ENCODE measurements at places on chromosomes 16 and 17. TPM values are rescaled to one million over a fixed set of nuclear protein-coding genes. Genes with fewer than 3 reads are reported as not detected.
A peak's percentile ranks its signal among the peaks of the same experiment; 100 is the strongest.

DNA sequence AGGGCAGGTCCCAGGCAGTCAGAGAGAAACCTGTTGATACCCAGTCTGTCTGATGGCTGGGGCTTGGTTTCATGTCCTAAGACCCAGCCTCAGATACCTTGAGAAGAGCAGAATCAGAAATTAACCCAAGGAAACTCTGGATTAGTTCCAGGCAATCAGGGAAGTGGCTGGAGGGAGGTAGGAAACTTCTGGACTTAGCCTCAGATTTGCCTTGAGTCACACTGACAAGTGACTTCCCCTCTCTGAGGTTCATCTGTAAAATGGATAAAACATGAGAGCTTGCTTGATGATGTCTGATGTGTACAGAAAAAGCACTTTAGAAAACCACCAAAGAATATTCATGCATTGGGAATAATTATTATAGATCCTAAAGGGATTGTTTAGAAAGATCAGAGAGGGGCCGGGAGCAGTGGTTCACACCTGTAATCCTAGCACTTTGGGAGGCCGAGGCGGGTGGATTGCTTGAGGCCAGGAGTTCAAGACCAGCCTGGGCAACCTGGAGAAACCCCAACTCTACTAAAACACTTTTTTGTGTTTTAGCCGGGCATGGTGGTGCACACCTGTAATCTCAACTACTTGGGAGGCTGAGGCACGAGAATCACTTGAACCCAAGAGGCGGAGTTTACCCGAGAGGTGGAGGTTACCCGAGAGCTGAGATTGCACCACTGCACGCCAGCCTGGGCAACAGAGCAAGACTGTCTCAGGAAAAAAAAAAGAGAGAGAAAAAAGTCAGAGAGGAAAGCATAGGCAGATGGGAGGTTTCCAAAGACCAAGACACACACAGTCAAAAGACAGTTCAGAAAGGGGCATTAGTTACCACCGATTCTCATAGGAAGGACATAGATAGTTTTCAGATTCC lies 3.8 kb downstream of the CIITA start:
- no peak for DNase-seq

The COX11 gene
- total RNA-seq, result 71.6 TPM

- DNase-seq, result no peak
Observed at GRCh38 chr16:47198180-47198575, 54.4 kb upstream of the NETO2 start.

DNA sequence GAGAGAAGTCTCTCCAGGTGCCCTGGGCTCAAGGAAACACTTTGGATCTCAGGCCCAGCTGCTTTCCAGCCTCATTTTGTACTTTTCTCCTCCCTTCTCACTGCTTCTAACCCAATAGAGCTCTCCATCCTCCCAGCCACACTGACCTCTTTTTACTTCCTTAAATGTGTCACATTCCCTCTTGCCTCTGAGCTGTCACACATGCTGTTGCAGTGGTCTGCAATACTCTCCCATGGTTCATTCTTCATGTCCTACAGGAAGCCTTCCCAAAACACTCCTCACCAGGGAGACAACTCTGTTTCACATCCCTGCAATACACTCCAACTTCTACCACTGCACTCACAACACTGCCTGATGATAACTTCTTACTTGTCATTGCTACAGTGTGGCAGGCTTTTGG lies 242.1 kb upstream of the DYNLRB2 start:
- DNase-seq, result no peak

- peak; percentile 49 for DNase-seq
Observed at GRCh38 chr17:82065193-82065637, 389 bp downstream of the DUS1L start.

- peak; percentile 87 for DNase-seq
Observed at GRCh38 chr17:44086364-44087311, 16.1 kb downstream of the G6PC3 start.

DNA sequence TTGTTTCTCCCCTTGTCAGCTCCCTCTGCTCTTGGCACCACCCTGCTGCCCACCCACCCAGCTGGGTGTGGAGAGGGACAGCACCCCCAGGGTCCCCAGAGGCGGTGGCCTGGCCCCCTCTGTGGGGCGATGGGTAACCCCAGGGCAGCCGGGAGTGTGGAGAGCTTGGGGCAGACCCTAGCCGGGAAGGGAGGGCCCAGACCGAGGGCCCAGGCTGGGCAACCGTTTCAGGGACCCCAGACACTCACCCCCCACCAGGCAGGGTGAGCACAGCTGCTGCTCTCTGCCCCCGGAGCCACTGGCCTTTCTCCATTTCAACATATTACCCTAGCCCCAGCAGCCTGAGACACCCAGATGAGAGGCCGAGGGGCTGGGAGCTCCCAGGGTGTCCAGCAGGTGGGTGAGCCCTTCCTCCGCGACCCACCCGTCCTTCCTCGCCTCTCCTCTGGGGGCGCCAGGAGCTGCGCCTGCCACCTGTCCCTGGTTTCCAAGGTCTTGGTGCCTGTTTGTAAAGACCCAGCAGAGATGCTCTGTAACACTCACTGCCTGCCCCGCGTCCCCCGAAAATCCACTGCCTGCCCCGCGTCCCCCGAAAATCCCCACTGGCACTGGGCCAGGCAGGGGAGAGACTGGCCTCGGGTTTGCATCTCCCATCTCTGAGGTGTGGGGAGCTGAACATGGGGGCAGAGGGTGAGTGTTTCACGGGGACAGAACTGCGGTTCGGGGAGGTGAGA lies 45.4 kb downstream of the BAHCC1 start:
- peak; percentile 44 for DNase-seq

The KCTD13 gene
- total RNA-seq, result 4.2 TPM

DNA sequence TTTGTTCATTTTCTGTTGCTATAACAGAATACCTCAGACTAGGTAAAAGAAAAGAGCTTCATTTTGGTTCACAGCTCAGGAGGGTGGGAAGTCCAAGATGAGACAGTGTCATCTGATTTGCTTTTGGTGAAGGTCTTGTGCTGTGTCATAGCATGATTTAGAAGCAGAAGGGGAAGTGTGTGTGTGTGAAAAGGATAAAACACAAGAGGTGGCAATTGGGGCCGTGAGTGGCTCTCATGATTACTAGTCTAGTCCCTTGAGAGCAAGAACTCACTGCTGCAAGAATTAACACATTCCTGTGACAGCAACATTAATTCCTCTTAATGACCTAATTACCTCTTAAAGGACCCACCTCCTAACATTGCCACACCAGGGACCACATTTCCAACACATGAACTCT lies 8.3 kb downstream of the SLC35G3 start:
- no peak for DNase-seq

- no peak for DNase-seq
Observed at GRCh38 chr16:50944436-50944835, 202.6 kb downstream of the CYLD start.

GRCh38 chr16:50741225-50741780 lies 583 bp upstream of the CYLD start:
- DNase-seq, result no peak

DNA sequence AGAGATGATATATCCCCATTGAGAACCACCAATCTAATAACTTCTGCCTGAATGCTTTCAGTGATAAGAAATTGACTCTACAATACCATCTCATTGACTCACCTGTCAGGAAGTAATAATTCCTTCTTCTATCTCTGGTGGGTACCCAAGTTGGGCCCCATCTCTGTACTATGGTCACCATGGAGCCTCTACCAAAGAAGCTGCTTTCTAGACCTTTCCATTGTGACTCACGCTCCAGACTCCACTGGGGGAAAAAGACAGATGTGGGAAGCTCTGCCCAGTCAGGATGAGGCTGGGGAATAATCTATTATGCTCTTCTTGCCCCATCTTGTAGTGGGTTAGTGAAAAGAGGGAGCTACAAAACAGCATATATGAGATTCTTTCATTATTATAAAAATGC lies 100.4 kb downstream of the COPRS start:
- no peak for DNase-seq

The MT1F gene
- 0.51 TPM for total RNA-seq

DNA sequence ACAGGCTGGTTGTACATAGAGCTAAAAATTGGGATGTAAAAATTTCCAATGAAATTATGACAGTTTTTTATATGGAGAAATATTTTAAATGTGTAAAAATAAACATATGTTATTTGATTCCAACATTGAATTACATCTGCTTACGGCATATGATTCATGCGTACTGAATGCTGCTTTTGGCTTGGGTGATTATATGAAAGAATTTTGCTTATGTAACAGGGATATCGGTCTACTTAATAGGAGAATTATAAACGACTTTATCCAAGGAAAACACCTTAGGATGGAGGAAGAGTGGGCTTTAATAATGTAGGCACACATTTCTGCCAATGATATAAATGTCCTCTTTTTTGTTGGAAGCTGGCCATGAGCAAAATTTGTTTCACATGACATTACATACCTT lies 197.3 kb upstream of the GOT2 start:
- no peak for DNase-seq

- DNase-seq, result no peak
Observed at GRCh38 chr16:19285431-19285830, at the start of gene CLEC19A. TSS of gene CLEC19A (plus strand) at chr16:19285731. CDS start at chr16:19285852, 121 bp downstream.

- DNase-seq, result no peak
Observed at GRCh38 chr17:63847525-63848249, 5.2 kb upstream of the SMARCD2 start.

GRCh38 chr16:30088832-30089624 lies 2.7 kb downstream of the TBX6 start:
- no peak for DNase-seq

GRCh38 chr16:55901566-55902217 lies 26.5 kb upstream of the CES5A start:
- no peak for DNase-seq

GRCh38 chr17:17129466-17129865 lies 76.7 kb downstream of the PLD6 start:
- no peak for DNase-seq

GRCh38 chr16:84331998-84332780 lies 36.1 kb upstream of the ATP2C2 start:
- DNase-seq, result no peak

The SMIM5 gene
- not detected for total RNA-seq

The CDYL2 gene
- 19.8 TPM for total RNA-seq

The PRKCB gene
- not detected for total RNA-seq

GRCh38 chr16:16830973-16831372 lies 452.0 kb downstream of the NPIPA7 start:
- no peak for DNase-seq
